ENCODE measurements at places on chromosomes 1 and 21.

GRCh38 chr1:94094469-94095111 is 26.4 kb downstream of the ABCA4 start:
- no peak for ATAC-seq

DNA sequence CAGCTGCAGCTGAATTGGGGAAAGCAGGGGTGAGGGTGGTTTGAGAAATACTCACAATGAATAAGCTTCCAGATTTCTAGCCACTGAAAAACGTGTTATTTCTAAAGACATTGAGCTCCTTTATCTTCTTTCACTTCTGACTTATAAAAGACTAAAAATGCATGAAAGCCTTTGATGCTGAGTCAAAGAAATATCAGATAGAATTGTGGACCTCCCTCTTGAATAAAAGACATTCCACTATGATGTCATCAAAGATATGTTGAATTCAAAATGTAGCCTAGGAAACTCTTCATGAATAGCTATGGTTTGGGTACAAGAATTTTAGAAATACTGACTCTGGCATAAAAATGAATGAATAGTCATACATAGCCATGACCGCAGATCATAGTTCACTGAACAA is 44.7 kb upstream of the COL24A1 start:
- ATAC-seq, result no peak

- no peak for ATAC-seq
Measured at GRCh38 chr1:58650141-58650540, 49.7 kb downstream of the MYSM1 start.

- no peak for ATAC-seq
Measured at GRCh38 chr1:22755641-22756040, 45.0 kb downstream of the EPHB2 start.

DNA sequence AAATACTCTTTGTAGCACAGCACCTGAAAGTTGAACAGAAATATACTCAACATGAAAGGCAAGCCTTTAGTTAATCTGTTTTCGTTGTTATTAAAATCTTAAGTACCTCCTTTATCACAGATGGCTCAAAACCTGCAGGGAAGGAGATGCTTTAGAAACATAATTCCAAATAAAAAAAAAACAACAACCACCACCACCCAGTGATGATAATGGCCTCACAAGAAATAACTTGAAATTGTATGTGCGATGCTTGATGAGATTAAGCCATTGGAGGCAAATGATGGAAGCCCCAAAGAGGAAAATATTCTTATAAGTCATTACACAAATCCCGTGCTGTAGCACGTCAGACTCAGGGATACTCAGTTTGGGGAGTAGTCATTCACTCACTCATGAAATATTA is 24.9 kb upstream of the ZBTB40 start:
- ATAC-seq, result no peak

DNA sequence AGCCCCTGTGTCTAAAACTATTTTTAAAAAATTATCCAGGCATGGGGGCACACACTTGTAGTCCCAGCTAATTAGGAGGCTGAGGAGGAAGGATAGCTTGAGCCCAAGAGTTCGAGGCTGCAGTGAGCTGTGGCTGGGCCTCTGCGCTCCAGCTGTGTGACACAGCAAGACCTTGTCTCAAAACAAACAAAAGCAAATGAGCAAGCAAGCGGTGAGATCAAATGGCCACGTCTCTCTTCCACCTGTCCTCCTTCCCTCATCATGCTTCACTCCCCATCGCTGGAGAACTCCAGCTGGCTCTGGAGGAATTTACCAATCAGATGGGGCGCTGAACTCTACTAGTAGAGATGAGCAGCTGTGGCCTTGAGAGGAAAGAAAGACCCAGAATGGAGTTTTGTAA is 14.0 kb upstream of the REN start:
- no peak for ATAC-seq

DNA sequence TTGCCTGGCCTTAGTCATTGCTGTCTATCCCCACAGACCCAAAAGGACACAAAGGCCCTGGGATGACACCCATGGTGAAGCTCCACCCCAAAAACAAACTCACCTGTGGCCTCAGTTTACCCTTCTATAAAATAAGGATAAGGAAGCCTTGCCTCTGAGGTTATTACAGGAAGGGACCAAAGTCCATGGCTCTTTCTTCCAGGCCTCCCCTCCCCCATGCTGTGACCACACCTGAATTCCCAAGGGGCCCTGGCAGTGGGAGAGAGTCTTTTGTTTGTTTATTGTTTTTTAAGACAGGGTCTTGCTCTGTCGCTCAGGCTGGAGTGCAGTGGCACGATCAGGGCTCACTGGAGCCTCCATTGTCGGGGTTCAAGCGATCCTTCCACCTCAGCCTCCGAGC is 10.5 kb upstream of the TNFRSF25 start:
- no peak for ATAC-seq

DNA sequence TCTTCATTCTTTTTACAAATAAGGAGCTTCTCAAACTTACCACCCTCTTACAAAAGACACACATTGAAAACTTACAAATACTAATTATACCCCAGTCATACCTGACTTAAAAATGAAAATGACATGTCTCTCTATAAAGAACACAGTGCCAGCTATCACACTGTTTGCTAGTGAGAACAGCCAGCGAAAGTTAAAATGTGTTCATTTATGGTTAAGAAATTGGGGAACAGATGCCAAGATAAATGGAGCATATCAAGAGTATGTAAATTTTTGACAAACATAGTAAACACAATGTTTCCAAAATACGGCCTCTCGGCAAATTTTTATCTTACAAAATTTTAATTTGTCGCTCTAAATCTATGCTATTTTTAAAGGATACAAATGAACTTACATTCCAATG is 1422.9 kb downstream of the KCNT2 start:
- no peak for ATAC-seq

- no peak for ATAC-seq
Measured at GRCh38 chr1:39632682-39633417, 6.6 kb downstream of the HEYL start.

DNA sequence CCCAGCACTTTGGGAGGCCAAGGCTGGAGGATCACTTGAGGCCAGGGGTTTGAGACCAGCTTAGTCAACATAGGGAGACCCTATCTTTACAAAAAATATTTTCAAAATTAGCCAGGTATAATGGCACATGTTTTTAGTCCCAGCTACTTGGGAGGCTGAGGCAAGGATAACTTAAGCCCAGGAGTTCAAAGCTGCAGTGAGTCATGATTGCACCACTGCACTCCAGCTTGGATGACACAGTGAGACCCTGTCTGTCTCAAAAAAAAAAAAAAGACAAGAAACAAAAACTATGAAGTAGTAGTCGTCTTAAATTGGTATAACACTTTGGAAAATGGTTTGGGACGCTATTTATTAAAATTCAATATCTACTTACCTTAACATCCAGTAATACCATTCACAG is 7.7 kb downstream of the AIM2 start:
- ATAC-seq, result peak; percentile 24

GRCh38 chr1:203175237-203175826 is at the start of gene MYBPH:
Gene MYBPH (minus strand): TSS chr1:203175826. CDS start chr1:203175755, 71 bp downstream.
- ATAC-seq, result no peak

DNA sequence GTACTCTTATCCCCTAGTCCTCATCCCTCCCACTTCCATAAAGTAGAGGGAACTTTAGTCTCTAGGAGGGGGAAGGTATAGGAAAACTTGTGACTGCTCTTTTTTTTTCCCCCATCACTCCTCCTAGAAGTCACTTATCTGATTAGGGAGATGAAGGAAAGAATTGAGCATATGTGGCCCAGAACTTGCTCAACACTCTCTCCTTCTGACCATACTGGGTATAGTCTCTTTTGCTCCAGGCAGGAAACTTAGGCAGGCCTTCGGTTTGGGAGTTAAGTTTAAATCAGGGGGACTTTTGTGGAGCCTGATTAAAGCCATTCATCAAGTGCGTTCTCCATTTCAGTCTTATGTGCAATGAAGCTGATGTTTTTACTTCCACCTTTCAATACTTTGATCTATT is 5.8 kb downstream of the UBE2U start:
- no peak for ATAC-seq

DNA sequence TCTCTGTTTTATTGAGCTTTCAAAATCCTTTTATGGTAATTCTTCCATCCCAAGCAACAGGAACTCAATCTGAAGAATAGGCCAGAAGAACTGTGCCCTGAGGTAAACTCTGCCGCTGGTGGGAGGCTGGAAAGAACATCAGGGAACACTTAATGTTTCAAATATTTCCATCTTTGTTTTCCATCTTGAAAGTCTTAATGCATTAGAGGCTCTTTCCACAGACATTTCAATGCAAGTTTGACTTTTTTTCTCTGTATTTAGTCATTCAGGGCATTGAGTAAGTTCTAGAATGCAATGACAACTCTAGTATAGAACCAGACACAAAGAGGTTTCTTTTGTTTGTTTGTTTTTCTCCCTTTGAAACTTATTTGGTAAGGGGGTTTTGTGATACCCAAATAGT is 61.5 kb downstream of the KIAA0040 start:
- peak; percentile 18 for ATAC-seq

DNA sequence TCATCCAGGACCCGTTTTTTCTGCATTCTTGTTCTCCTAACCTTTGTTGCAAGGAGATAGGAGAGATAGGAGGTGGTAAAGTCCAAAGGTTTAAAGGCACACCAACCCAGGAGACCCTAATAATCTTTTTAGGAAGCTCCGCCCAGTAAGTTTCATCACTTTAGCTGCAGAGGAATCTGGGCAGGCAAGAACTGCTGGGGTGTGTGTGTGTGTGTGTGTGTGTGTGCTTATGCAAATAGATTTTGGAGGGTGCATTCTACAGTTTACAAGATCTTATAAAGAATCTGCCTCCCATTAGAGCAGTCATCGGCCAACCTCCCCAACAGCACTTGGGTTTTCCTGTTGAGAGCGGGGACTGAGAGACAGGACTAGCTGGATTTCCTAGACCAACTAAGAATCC is 3.9 kb upstream of the IL10 start:
- no peak for ATAC-seq

GRCh38 chr1:157862114-157863070 is 20.8 kb upstream of the CD5L start:
- ATAC-seq, result no peak

DNA sequence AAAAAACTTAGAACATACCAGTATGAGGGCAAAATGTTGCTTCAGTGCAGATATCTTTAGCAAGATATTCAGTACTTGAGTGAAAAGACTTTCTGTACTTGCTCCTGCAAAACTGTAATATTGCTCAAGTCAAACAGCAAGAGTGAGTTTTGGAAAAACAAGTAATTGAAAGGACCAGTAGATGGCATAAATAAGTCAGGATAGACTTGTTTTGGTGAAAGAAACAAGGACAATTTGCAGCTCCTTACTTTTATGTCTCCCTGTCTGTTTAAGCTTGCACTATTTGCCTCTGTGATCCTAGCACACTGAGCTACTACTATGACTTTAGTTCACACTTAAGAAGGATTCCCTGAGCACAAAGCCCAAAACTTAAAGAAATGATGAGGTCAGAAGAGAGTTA is 39.1 kb downstream of the IFI44 start:
- ATAC-seq, result no peak

- no peak for ATAC-seq
Measured at GRCh38 chr1:57615956-57616355, 192.1 kb upstream of the DAB1 start.

DNA sequence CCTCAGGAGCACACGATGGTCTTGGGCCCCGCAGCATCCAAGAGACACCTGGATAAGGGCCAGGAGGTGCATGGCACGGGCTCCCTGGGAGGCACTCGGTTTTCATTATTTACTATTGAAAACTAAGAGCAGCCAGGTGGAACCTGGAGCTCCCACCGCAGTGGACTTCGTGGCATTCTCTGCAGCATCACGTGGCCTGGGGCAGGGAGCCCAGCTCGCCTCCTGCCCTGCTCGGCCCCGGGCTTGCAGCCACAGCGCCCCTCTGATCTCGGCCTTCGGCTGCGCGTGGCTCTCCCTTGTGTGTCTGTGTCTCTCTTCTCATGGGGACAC is 121.6 kb downstream of the SIK1 start:
- no peak for ATAC-seq

DNA sequence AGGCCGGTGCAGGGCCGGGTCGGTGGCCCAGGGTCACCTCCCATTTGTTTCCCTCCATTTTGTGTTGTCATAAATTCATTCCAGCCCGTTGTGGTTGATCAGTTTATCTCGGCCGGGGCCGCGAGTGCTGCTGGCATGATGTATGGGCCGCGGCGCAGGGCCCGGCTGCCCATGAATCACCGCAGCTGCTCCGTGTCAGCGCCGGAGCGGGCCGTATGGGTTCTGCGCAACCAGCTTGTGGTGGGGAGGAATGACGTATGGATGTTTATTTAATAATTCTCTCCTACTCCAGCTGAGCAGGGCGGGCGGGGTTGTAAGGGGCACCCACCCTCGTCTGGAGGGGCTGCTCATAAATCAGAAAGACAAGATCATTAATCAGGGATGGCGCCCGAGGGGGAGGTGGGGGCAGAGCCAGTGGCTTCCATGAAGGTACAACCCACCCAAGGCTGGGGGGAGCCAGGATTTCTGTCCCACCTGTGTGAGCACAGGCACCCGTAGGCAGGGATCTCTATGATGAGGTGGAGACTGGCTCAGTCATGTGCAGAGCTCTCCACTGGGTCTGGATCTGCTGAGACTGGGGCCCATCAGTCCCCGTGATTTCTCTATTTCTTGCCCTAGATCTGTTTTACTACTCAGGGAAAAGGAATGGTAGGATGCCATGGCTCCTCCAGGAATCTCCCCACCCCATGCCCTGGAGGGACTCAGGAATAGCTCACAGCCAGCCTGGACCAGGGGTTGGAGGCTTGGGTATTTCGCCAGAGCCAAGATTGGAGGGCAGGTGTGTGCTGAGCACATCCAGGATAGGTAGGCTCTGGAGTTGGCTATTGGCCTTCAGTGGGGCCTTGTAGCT is 27.8 kb downstream of the TMEM53 start:
- no peak for ATAC-seq

DNA sequence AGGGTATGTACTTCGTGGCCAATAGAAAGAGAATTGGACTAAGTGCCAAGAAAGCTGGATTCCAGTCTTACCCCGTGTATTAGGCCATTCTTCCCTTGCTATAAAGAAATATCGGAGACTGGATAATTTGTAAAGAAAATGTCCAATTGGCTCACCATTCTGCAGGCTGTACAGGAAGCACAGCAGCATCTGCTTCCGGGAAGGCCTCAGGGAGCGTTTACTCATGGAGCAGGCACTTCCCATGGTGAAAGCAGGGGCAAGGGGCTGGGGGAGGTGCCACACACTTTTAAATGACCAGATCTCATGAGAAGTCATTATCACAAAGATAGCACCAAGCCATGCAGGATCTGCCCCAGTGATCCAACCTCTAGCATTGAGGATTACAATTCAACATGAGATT is 7.8 kb upstream of the AMIGO1 start:
- ATAC-seq, result no peak
